ENCODE measurements at places on chromosomes 4 and X. TPM values are rescaled to one million over a fixed set of nuclear protein-coding genes. Genes with fewer than 3 reads are reported as not detected.

GRCh38 chrX:42093756-42094155 is 170.4 kb upstream of the CASK start:
- no peak for DNase-seq

DNA sequence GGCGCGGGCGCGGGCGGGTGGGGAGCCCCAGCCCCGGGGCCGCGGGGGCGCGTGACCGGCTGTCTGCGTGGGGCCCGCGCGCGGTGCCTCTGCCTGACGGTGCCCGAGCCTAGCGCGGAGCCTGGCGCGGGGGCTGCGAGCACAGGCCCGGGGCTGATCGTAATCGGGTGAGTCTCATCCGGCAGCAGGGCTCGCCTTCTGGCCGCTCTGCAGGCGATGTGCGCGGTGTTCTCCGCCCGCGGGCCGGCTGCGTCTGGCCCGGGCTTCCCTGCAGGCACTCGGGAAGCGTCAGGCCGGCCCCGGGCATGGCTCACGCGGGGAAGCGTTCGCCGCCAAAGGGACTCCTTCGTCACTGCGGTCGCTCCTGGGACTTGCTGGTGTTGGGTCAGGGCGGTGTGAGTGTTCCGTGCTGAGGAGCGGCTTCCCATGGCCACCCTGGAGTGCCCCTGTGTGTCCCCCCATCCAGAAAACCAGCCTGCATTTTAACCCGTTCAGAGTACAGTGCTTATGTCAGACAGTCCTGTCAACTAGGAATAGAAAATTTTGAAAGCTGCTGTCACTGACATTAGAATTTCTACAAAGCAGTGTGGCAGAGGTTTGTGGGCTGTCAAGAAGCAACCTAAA is 40.6 kb downstream of the FAM149A start:
- DNase-seq: no peak

DNA sequence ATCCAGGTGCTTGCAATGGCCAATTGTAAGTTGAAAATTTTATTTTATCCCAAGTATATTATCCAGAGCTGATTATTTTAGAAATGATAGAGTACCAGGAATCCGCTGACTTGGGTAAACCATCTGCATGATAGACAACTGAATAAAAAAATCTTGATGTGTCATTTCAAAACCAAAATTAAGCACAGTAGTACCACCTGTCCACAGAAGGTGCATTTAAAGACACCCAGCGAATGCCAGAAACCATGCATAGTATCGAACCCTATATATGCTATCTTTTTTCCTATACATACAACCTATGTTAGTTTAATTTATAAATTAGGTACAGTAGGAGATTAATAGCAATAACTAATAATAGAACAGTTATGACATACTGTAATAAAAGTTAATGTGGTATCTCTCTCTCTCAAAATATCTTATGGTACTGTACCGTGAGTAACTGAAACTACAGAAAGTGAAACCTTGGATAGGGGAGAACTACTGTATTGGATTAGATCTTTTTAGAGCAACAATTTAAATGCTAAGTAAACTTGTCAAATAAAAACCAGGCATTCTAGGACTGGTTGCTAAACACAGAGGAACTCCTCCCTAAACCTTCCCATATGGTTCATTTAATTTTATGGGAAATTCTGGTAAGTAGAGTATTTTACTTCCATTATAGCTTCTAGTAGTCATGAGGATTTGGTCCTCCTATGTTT is 6.2 kb downstream of the NEIL3 start:
- DNase-seq: no peak

DNA sequence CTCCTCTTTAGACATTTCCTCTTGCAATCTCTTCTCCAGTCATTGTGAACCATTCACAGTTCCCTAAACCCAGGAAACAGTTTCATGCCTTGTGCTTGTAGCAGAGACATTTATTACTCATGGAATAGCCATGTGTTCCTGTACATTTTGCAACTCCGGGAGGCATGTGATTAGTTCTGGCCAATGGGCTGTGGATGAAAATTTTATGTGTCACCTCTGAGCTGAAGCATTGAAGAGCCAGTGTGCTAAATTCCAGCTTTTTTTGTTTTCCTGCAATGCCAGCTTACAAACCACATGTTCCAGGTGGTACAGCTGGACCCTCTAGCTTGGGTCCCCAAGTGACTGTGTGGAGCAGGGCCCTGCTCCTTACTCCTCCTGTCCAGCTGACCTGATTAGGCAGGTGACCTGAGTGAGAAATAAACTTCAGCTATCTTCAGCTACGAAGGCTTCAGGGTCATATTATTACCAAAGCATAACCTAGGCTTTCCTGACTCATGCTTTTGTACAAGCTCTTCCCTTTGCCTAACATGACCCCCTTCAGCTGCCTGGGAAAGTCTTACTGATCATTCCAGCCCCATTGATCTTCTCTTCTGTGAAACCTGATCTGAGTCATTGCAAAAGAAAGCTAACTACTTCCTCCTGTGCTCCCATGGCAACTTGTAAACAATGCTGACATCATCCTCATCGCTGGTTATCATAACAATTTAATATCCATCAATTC is 200.4 kb downstream of the PTTG2 start:
- DNase-seq: peak; percentile 99

The HSFX2 gene
- total RNA-seq: not detected

- DNase-seq: no peak
These were observed 138.4 kb upstream of the HHIP start for GRCh38 chr4:144507311-144508101.

- no peak for DNase-seq
These were observed 1.5 kb downstream of the GRID2 start for GRCh38 chr4:92305148-92305877.

GRCh38 chrX:7215842-7216241 is 67.9 kb upstream of the PUDP start:
- DNase-seq: no peak

The CXCL3 gene
- 4.8 TPM for total RNA-seq

- no peak for DNase-seq
These were observed 188.7 kb upstream of the PSAPL1 start for GRCh38 chr4:7623468-7623867.

Measured in epithelial cell of proximal tubule (primary cell).